ENCODE measurements at places on chromosomes 11 and 22.

DNA sequence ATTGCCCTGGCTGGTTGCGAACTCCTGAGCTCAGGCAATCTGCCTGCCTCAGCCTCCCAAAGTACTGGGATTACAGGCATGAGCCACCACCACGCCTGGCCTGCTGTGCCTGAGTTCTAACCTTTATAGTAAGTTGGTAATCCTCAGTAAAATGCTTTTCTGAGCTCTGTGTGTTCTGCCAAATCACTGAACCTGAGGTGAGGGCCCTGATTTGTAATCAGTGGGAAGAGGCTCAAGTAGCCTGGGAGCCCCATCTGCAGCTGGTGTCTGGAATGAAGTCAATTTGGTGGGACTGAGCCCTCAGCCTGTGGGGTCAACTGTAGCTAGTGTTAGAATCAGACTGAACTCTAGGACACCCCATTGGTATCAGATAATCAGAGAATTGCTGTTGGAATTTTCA lies 72.6 kb upstream of the PARVG start:
- DNase-seq, result no peak

GRCh38 chr11:43278193-43278956 lies 33.4 kb upstream of the API5 start:
- DNase-seq, result no peak

- DNase-seq, result no peak
Observed at GRCh38 chr22:45738206-45738605, 66.6 kb downstream of the ATXN10 start.

- DNase-seq, result no peak
Observed at GRCh38 chr11:118233377-118233776, 8.6 kb upstream of the JAML start.

- DNase-seq, result no peak
Observed at GRCh38 chr11:60629399-60629798, 70.0 kb upstream of the MS4A8 start.

Measured in stimulated activated CD4-positive, alpha-beta T cell treated with anti-CD3 and anti-CD28 coated beads, Interleukin-12 subunit alpha, Interleukin-12 subunit beta, amount 100 ng/mL, for 24 hours (primary cell).